ENCODE measurements at places on chromosomes 1 and 21. TPM values are rescaled to one million over a fixed set of nuclear protein-coding genes. Genes with fewer than 3 reads are reported as not detected.

MYBPH gene
- not detected for polyA plus RNA-seq

DNA sequence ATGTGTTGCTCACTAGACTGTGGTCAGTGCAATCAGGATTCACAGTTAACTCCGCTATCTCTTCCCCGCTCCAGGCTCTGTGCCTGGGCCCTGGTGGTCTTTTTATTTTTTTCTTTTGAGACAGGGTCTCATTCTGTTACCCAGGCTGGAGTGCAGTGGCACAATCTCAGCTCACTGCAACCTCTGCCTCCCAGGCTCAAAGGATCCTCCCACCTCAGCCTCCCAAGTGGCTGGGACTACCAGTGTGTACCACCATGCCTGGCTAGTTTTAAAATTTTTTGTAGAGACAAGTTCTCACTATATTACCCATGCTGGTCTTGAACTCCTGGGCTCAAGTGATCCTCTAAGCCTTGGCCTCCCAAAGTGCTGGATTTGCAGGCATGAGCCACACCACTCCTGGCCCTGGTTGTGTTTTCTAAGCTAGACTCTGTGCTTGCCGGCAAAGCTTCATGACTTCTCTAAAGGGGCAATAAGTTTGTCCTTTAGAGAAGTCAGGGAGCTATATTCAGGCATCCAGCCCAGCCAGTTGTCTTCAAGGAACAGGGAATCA, 1.4 kb downstream of the RCSD1 start:
- no peak for DNase-seq

DNA sequence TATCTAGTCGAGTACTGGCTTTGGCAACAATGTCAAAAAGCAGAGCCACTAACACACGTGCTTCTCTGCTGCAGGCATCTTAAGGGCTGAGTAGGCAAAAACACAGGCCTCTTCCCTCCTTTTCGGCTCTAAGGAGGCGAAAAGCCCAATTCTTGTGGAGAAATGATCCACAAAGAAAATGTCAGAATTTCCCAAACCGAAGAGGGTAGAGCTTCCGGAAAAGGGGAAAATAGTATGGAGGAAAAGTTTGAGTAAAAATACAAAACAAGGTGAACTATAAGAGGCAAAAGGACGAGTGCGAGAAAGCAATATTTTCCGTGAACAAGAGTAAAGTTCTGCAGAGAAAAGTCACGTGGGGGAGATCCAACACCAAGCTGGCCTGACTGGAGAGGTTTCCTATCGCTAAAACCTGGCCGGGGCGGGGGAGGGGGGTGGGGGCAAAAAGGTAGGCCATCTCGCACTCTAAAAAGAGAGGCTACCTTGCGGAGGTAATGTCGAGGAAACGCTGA, 551 bp downstream of the ZRANB2 start:
- no peak for DNase-seq

- peak; percentile 56 for DNase-seq
These were observed 44.7 kb upstream of the GOLT1A start for GRCh38 chr1:204258213-204259115.

PBX1 gene
- 80.1 TPM for polyA plus RNA-seq

- no peak for DNase-seq
These were observed 414.3 kb upstream of the NR5A2 start for GRCh38 chr1:199612976-199613774.

DISP1 gene
- polyA plus RNA-seq = 4.2 TPM

CLDN17 gene
- not detected for polyA plus RNA-seq

DNA sequence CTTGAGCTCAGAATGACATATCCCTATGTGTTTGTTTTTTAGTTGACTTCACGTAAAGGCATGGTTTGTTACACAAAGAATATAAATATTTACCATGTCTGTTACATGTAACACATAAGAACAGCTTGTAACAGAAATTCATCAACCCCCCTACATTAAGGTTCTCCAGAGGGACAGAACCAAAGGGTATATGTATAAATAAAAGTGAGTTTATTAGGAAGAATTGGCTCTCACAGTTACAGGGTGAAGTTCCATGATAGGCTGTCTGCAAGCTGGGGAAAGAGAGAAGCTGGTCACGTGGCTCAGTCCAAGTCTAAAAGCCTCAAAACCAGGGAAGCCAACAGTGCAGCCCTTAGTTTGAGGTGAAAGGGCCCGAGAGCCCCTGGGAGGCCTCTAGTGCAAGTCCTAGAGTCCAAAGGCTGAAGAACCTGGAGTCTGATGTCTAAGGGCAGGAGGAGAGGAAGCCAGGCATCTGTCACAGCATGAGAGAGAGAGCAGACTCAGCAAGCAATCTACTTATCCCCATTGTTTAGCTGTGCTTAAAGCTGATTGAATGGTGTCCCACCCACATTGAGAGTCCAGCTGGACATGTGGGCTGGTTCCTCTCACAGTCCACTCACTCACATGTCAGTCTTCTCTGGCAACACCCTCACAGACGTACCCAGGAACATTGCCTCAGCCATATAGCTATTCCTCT, 15.8 kb downstream of the THRAP3 start:
- DNase-seq = no peak

DNA sequence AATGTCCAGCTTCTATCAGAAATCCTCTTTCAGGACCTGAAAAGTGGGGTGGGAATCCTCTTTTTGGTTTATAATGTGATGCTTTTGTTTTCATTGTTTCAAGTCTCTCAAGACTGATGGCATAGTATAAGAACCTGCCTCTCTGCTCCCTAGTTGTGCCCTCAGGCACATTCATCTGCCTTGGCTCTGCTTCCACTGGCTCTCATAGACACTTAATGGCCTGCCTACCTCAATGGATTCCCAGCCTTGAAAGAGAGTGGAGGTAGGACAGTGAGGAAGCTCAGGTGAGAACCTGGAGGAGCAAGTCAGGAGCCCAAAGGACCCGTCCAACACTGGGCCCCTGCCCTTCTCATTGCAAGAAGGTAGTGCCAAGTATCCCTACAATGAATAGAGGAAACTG, 4.8 kb downstream of the TTLL7 start:
- no peak for DNase-seq

- no peak for DNase-seq
These were observed 230.9 kb downstream of the LTN1 start for GRCh38 chr21:28761674-28762356.

DNA sequence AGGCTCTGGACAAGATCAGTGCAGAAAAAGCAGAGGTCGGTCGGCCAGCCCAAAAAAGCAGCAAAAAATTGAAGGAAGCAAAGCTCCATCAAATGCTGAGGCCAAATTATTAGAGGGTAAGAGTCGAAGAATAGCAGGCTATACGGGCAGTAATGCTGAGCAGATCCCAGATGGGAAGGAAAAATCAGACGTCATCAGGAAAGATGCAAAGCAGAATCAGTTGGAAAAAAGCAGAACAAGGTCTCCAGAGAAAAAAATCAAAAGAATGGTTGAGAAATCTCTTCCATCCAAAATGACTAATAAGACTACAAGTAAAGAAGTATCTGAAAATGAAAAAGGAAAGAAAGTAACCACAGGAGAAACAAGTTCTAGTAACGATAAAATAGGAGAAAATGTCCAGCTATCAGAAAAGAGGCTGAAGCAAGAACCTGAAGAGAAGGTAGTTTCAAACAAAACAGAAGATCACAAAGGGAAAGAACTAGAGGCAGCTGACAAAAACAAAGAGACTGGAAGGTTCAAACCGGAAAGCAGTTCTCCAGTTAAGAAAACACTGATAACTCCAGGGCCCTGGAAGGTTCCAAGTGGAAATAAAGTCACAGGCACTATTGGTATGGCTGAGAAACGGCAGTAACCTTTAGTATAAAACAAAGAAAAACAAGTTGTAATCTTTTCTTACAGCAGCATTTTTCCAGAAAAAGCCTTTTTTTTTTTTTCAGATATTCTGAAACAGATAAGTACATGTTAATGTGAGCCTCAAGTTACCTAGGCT, 75.7 kb downstream of the PHTF1 start:
- no peak for DNase-seq

- no peak for DNase-seq
These were observed 26.1 kb upstream of the GPR153 start for GRCh38 chr1:6287029-6287428.

- DNase-seq = no peak
These were observed 20.0 kb downstream of the SCYL3 start for GRCh38 chr1:169873582-169874199.

LRRC53 gene
- polyA plus RNA-seq = not detected

VAV3 gene
- polyA plus RNA-seq = 1.3 TPM

PTGER3 gene
- 0.71 TPM for polyA plus RNA-seq

- no peak for DNase-seq
These were observed 46.2 kb upstream of the COL24A1 start for GRCh38 chr1:86202552-86203340.

AIM2 gene
- polyA plus RNA-seq = 0.28 TPM

DNA sequence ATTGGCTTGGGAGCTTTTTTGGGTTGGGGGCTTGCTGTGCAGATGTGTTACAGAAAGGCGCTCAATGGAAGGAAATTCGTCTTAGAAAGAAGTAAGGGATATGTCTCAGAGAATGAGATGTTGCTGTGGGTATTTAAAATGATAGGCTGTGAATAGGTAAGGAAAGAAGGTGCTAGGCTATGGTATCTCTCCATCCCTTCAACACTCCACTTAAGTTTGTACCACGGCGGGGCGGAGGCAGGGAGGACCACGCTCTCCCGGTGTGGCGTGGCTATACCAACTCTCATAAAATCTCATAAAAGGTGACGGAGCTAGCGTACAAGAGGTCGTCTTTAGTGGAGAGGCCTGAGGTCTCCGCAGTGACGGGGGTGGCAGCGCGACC, 305 bp upstream of the RPS6KC1 start:
- DNase-seq = no peak

ASCL5 gene
- 0.29 TPM for polyA plus RNA-seq

ABCA4 gene
- polyA plus RNA-seq = 0.06 TPM

GRCh38 chr1:75135573-75136194, 1.5 kb downstream of the LHX8 start:
- no peak for DNase-seq

GRCh38 chr1:150876119-150876454, 312 bp downstream of the ARNT start:
- DNase-seq = peak; percentile 23

- DNase-seq = peak; percentile 27
These were observed at the start of gene MYOM3 for GRCh38 chr1:24111996-24112779. TSS of gene MYOM3 (minus strand) at chr1:24112135. CDS start at chr1:24108636, 3,499 bp downstream.

GRCh38 chr1:8947127-8947691, 1.5 kb downstream of the CA6 start:
- DNase-seq = no peak

PPOX gene
- 39.4 TPM for polyA plus RNA-seq

- DNase-seq = no peak
These were observed 26.8 kb upstream of the COL6A2 start for GRCh38 chr21:46071082-46071481.

GRCh38 chr1:156944848-156945247, 24.4 kb downstream of the LRRC71 start:
- no peak for DNase-seq

DNA sequence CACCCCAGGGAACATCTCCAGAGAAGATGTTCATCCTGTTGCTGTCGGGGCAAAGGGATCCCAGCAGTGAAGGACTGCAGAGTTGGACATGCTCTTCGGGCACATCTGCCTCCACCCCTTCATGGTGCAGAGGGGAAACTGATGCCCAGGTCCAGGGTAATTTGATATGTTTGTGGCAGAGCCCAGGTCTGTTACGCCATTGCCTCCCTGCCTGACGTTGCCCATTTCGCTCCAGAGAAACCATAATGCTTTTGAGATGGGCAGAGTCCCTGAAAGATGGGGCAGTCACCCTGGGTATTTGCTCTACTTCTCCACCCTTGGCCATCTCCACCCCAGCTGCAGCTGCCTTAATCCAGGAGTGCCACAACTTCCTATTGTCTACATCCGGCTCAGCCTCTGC, 290.4 kb upstream of the POU3F1 start:
- no peak for DNase-seq

- no peak for DNase-seq
These were observed 1.9 kb upstream of the GPR153 start for GRCh38 chr1:6262555-6263420.

IGSF21 gene
- 22.5 TPM for polyA plus RNA-seq

DNA sequence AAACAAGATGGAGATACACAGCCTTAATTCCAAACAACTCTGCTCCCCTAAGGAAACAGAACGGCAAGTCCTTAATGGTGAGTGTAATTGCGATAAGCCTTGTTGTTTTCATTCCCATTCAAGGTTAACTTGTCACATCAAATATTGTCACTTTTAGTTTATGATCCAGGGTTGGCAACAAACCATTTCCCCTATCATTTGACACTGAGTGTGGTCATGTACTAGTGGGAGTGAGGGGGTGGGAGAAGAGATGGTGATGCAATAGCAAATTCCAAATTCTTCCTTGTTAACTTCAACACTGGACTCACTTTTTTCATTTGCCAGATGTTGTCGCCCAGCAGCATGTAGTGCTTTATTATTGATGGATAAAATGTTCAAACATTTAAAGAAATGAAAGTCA, 140.4 kb downstream of the ZNF326 start:
- no peak for DNase-seq

DNA sequence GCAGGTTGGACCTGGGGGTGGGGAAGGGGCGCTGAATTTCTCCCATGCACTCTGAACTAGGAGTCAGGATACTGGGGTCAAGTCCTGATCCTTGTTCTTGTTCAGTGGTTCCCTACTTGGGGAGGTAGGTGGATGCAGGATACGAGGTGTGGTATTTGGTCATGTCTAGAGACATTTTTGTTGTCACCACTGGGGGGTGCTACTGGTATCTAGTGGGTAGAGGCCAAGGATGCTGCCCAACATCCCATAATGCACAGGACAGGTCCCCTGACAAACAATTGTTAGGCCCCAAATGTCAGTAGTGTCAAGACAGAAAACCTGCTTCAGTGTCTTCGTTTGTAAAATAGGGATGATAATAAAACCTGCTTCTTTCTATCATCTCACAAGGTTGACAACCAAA, 259.0 kb upstream of the FOXD3 start:
- no peak for DNase-seq

DNA sequence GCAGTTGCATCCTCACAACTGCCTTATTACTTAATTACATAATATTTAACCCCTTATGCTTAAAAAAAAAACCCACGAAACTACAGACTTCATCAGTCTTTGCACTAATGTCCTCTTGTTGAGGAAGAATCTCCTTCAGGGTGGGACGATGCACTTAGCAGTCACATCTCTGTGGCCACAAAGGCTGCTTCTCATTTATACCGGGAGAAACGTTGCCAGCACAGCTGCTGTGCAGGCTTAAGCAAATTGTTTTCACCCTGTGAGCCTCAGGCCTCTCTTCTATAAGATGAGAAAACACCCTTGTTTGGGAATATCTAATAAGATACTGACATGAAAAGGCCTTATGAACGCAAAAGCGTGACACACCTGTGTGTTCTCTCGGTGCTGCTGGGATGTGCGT, 2.9 kb upstream of the OBSCN start:
- DNase-seq = no peak

GRCh38 chr21:16865632-16866031, 647.2 kb upstream of the CXADR start:
- DNase-seq = no peak

GRCh38 chr1:30111431-30111830, 612.0 kb downstream of the MATN1 start:
- DNase-seq = peak; percentile 34

DNA sequence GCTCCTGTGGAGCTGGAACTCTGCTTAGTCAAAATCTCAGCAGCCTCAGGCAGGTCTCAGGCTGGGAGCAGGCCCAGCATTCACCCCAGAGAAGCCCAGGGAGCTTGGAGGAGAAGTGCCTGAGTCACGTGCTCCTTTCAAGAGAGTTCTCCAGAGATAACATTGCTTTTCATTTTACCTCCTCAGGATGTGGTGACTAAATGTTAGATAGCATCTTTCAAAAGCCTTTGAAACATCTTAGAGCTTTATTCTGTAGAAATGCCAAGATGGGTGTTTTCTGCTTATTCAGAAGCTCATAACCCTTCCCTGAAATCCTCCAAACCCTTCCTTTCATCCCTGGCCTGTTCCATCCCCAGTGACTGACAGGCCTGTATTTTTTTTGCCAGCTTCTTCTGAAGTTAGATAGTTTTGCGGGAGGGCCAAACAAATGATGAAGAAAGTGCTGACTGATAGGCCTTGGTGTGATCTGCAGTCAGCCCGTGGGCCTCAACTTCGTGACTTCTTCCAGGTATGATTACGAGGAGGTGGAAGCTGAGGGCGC, 58.0 kb downstream of the PGM1 start:
- no peak for DNase-seq

Measured in H1 (cell line).